RKO (cell line): ENCODE measurements at places on chromosomes 7 and 10.

DNA sequence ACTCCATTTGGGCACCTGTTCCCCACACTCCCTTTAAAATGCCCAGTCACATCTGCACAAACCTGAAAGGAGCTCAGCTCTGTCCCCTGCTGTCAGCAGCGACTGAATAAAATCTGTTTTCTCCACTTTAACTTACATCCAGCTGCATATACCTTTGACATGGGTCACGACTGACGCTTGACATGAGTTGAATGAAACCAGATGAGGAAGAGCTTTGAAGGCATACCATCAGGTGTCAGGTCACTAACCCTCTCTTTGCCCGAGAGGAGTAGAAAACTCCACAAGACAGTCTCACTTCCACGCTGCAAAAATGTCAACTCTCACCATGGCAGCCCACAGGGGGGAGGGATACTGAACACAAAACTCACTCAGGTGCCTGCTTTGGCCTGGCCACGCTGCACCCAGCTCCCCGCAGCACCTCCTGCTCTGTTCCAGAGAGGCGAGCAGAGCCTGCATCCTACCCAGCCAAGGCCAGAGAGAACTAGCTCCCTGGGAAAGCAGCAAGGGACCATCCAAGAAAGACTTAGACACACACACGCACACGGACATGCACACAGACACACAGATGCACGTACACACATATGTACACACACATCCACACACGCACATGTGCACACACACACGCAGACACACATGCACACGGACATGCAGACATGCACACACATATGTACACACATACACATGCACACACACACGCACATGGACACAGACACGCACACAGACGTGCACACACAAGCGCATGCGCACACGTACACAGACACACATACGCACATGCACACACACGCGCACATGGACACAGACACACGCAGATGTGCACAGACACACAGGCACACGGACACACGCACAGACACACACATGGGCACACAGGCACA, 191.0 kb downstream of the MAD1L1 start:
- no peak for DNase-seq

- DNase-seq = peak; percentile 58
Observed at GRCh38 chr7:116434820-116435341, 64.7 kb upstream of the CAV2 start.

DNA sequence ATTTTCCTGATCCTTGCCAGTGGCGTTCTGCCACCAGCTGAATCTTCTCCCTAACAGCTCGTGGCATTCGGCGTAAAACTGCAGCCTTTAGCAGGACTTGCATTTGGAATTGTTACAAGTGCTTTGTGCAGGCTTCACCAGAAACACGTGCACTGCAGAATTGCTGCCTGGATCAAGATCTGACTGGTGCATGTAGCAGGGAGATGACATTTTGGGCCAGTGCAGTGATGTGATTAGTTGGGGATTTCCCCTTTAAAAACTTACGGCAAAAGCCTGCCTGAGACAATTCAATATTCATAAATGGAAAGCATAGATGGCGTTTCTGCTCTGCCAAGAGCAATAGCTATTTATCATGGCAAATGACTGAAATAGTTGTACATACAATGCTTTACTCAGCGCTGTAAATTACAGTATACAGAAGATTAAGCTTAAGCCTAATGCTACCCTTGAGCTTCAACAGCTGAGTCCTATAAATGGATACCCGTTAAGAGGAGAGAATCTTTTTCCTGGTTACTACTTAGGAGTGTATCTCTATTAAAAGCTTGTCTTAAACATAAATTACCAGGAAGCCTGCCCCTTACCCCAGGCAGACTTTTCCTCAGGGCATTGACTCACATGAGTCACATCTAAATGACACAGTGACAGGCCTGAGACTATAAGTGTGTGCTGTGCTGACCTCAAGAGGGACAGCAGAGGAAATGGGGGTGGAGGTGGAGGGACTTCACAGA, 106.3 kb downstream of the ATXN7L1 start:
- peak; percentile 32 for DNase-seq

- no peak for DNase-seq
Observed at GRCh38 chr10:71367271-71367670, 29.4 kb upstream of the CDH23 start.

DNA sequence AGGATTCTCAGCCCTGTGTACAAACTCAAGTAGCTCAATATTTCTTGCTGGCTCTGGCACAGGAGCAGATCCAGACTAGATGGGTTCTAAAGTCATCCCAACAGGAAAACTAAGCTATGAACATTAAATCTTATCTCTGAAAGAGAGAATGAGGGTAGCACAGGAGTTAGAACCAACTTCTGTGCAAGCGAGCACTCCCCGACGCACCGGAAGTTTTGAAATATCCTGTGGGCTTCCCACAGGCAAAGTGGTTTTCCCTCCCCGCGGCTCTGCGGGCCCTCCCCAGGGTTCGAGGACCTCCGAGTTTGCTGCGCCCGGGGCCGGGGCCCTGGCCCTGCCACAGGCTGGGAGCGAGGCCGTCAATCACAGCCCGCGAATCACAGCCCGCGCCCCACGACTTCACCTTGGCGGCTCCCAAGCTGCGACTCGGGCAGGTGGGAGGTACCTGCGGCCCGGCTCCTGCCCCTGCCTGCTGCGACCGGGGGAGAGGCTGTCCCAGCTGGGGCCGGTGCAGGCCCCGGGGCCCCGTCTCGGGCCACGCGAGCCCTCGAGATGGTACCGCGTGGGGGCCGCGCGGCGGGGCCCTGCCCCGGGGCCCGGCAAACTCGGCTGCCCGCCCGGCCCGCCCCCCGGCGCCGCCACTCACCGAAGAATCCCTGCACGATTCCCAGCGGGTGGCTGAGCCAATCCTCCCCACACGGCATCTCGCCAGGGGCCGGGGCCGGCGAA, 598 bp downstream of the MCMBP start:
- peak; percentile 40 for DNase-seq

DNA sequence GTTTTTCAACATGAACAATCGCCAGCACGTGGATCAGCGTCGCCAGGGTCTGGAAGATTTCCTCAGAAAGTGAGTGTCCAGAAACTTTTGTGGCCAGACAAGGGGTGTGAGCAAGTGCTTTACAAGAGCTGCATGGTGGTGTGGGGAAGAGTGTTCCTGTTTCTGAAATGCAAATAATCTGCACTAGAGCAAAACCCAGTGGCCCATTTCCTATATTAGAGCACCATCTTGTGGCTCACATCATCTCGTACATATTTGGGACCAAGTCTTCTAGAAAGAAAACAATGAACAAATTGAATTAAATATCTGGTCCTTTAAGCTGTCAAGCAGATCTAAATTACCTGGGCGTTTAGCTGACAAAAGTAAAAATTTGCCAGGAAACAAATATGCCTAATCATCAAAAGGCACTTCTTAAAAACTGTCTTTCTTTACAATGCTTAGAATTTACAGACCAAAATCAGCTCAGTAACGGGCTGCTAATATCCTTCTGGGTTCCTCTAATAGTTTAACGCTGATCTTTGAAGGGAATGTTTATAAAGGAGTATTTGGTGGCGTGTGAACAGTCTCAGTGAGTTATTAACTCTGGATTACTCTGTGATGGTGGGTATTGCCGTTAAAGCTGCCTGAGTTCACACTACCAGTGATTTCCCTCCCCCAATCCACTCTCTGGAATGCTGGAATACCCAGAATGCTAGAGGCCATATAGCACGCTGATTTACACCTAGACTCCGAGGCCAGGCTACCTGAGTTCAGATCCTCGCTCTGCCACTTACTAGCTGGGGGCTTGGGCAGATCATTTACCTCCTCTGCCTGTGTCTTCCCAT, 73.6 kb downstream of the SNX10 start:
- peak; percentile 78 for DNase-seq

DNA sequence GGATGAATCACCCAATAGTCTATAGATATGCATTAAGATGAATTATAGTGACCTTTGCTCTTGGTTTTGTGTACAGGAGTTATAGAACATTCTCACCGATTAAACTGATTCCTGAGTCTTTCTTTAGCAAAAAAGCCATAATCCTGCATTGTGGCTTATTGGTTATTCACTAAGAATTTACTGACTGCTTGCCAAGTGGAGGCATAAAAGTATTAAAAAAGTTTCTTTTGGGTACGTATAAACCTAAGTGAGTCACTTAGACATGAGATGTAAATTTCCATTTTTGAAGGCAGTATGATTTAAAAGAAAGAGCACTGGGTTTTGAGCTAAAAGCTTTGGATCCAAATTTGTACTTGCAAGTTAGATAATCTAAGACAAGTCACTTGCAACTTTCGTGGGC, 100.7 kb downstream of the CDK6 start:
- DNase-seq = no peak

DNA sequence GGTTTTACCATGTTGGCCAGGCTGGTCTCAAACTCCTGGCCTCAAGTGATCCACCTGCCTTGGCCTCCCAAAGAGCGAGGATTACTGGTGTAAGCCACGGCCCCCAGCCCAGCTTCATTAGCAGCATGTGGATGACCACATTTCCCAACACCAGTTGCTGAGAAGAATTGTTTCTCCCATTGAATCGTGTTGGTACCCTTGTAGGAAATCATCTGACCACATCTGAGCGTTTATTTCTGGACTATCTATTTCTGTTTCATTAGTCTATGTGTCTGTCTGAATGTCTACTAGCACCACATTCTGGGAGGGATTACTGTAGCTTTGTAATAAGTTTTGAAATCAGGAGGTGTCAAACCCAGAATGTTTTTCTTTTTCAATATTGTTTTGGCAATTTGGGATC, 89.6 kb downstream of the LCOR start:
- no peak for DNase-seq

DNA sequence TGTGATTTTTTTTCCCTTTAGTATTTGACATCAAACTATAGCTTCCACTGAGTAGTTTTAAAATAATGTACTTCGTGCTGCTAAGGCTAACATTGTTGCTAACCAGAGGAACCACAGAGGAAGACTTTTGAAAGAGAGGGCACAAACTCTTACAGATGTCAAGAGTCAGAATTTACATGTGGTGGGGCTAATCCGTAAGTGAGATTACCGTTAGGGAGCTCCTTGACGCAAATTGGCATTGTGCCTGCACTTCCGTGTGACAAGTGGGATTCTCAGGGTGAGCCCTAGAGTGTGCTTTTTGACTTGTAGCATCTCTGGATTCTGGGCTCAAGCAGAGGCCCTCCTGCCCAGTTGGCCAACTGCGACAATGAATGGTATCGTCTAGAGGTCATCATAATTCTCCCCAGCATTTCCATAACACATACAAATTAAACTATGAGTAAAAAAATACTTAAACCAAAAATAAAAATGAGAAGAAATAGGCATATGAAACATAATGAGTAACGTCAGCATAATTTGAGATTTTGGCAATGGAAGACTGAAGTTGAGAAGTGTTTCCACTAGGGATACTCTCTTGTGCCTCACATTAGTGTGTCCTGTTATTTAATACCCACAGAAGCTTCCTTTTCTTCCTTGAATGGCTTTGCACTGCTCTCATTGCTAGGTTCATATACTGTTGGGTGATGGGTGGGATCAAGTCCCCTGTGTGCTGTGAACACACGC, 164.0 kb downstream of the SDK1 start:
- no peak for DNase-seq

- DNase-seq = no peak
Observed at GRCh38 chr7:23438171-23438570, 32.1 kb downstream of the IGF2BP3 start.

- no peak for DNase-seq
Observed at GRCh38 chr10:110613996-110614495, 30.1 kb upstream of the RBM20 start.

GRCh38 chr7:74206589-74207120, 3.2 kb upstream of the LAT2 start:
- DNase-seq = peak; percentile 75

- no peak for DNase-seq
Observed at GRCh38 chr7:35820858-35821257, 20.0 kb downstream of the SEPTIN7 start.

DNA sequence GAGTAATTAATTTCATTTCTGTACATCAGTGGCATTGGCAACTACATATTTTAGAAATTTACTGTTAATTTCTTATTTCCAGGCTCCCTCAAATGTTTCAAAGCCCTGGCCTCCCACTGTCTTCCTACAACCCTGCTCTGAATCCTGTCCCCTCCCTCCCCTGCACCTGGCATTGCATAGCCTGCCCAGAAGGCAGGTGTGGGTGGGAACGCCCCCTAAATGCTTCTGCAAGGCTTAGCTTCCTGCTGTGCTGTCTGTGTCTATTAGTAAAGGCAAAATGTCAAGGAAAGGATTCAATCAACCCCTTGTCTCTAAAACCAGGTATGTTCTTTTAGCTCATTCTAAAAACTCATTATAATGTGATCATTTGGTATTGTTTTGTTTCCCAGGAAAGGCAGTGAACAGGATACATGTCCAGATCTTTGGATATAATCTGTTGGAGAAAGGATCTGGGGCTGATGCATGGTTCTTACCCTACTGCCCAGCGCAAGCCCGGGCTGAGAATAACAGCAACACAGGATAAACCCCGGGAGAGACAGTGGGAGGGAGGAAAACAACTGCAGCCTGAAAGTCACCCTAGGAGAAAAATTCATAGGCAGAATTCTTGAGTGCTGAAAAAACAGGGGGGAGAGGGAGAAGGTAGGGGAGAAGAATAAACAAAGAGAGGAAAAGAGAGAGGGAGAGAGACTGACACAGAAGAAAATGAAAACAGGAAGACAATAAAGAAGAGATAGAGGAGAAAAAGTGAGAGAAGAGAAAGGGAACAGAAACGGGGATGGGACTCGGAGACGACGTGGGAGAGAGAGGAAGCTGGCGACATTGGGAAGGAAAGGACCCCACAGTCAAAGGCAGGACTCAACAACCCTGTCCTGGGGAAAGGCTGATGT, 589 bp downstream of the ZNF488 start:
- DNase-seq = no peak

GRCh38 chr7:120856198-120856597, 1.7 kb downstream of the TSPAN12 start:
- no peak for DNase-seq

- no peak for DNase-seq
Observed at GRCh38 chr10:85873063-85873462, 493.5 kb downstream of the GRID1 start.

GRCh38 chr7:83148776-83149175, 13.9 kb downstream of the PCLO start:
- no peak for DNase-seq

- peak; percentile 54 for DNase-seq
Observed at GRCh38 chr10:87659571-87660483, at the start of gene PAPSS2. PAPSS2 (plus strand) TSS chr10:87659878; CDS start chr10:87659982, 104 bp downstream.

- DNase-seq = no peak
Observed at GRCh38 chr7:95330204-95330960, 6.0 kb upstream of the PON1 start.
